T-cell (primary cell): ENCODE measurements at places on chromosomes 3 and 15. TPM values are rescaled to one million over a fixed set of nuclear protein-coding genes. Genes with fewer than 3 reads are reported as not detected.

DNA sequence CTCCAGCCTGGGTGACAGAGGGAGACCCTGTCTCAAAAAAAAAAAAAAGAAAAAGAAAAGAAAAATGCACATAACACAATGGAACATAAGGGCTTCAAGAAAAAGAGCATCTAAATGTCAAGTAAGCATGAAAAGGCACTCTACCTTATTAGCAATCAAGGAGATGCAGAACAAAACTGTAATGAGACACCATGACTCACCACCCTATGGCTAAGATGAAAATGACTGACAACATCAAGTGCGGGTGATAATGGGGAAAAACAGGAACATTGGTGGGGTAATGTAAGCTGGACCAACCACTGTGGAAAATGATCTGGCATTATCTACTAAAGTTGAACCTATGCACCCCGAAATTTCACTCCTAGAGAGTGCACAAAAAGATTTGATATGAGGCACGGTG, 19.6 kb upstream of the NSMCE3 start:
- H3K4me1 ChIP-seq, result no peaks in the 10 kb centered on the region
- H3K36me3 ChIP-seq, result no peaks in the 10 kb centered on the region
- no peak overlapping the region for H3K4me3 ChIP-seq
- DNase-seq, result no peak
- H3K27me3 ChIP-seq, result peaks cover 2% of the 10 kb centered on the region

DNA sequence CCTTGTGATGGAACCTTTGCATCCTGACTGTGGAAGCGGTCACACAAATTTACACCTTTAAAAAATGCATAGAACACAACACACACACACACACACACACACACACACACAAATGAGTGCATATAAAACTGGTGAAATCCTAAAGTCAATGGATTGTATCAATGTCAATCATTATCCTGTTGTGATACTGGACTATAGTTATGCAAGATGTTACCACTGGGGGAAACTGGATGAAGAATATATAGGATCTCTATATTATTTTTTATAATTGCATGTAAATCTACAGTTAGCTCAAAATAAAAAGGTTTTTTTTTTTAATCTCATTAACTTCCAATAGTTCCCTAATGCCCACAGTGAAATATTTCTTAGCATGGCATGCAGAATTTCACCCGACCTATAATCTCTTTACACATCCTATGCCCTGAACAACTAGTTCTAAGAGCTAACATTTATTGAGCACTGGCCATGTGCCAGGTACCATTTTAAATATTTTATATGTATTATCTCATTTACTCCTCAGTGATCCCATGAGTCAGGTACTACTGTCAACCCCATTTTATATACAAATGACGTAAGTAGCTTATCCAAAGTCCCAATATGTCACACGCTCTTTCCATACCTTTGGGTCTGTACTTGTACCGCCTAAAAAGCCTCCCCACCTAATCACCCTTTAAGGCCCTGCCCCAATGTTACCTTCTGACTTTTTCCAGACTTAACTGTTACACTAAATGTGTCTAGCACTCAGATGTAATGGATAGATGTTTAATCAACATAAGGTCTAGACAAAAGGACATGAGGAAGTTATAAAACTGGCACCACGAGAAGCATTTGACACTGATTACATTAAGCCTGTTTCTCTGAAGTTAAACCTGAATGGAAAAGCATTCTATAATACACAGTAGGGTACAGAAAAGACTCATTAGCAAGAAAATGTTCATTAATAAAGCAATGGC, 5.5 kb downstream of the ABCC5 start:
- no peak overlapping the region for H3K27ac ChIP-seq
- DNase-seq, result no peak
- peaks cover 6% of the 10 kb centered on the region for H3K4me1 ChIP-seq
- H3K4me3 ChIP-seq, result no peak overlapping the region
- H3K36me3 ChIP-seq, result peaks cover 11% of the 10 kb centered on the region

DNA sequence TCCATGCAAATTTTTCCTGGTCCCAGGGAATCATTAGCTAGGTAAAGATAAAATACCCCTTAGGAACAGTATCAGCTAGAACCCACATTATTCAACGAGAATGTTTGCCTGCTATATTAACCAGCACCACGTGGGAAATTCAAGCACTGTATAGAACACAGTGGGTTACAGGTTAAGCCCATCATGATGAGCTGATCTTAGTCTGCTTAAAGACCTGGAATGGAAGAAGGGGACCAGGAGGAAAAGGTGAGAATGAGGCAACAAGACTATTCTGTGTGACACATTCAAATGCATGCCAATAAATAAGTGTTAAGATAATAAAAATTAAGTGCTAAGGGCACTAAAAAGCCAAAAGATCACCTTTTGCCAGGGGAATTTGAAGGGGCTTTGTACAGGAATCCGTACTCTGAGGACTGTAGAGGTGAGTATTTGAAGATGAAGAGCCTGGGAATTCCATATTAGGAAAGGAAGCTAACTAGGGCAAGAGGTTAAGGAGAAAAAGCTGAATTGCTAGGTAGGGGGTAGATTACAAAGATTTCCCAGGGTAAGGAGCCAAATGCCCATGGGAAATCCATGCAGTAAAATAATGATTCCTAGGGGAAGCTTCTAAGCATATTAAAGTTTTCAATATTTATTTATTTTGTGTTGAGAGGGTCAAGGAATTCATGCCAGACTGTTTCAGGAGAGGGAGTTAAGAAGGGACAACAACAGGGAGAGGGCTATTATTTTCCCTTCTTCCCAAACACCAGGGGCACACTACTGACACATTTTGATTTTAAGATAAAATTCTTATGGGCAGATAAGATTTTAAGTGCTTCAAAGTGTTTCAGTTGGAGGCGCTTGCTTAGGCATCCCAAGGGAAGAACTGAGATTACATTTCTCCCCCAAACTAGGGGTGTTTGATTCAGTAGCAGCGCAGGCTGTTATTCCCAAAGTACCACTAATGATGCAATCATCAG, 2.3 kb upstream of the MED12L start:
- peaks cover 20% of the 10 kb centered on the region for H3K4me1 ChIP-seq
- DNase-seq, result no peak
- peaks cover 2% of the 10 kb centered on the region for H3K27me3 ChIP-seq
- H3K27ac ChIP-seq, result no peak overlapping the region

DNA sequence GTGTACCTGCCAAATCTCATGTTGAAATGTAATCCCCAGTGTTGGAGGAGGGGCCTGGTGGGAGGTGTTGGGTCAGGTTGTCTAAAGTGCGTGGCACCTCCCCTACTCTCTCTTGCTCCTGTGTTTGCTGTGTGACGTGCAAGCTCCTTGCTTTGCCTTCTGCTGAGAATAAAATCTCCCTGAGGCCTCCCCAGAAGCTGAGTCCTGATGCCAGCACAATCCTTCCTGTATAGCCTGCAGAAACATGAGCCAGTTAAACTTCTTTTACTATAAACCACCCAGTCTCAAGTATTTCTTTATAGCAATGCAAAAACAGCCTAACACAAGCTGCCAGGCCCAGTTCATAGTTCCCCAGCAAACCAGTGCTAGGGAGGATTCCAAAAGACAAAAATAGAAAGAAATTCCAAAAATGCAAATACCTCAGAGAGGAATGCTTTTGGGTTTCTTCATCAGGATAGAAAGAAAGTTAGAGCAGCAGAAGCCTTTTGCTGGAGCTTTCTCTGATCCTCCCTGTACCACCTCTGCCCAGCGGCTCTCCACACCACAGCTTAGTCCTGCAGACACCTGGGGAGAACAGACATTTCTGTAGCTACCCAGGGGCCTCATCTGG, 25.9 kb upstream of the CDV3 start:
- no peaks in the 10 kb centered on the region for H3K27me3 ChIP-seq
- no peak for DNase-seq

- H3K27me3 ChIP-seq, result no peaks in the 10 kb centered on the region
- H3K4me3 ChIP-seq, result no peak overlapping the region
- DNase-seq, result no peak
- peak overlapping the region; percentile 21 for H3K27ac ChIP-seq
- H3K36me3 ChIP-seq, result peaks cover 32% of the 10 kb centered on the region
- H3K4me1 ChIP-seq, result peaks cover 13% of the 10 kb centered on the region
These were observed 45.5 kb downstream of the CBLB start for GRCh38 chr3:105823149-105823867.

- no peak overlapping the region for H3K27ac ChIP-seq
- no peaks in the 10 kb centered on the region for H3K27me3 ChIP-seq
- no peak for DNase-seq
- no peak overlapping the region for H3K4me3 ChIP-seq
These were observed 50.6 kb upstream of the PHLDB2 start for GRCh38 chr3:111808439-111808838.

DNA sequence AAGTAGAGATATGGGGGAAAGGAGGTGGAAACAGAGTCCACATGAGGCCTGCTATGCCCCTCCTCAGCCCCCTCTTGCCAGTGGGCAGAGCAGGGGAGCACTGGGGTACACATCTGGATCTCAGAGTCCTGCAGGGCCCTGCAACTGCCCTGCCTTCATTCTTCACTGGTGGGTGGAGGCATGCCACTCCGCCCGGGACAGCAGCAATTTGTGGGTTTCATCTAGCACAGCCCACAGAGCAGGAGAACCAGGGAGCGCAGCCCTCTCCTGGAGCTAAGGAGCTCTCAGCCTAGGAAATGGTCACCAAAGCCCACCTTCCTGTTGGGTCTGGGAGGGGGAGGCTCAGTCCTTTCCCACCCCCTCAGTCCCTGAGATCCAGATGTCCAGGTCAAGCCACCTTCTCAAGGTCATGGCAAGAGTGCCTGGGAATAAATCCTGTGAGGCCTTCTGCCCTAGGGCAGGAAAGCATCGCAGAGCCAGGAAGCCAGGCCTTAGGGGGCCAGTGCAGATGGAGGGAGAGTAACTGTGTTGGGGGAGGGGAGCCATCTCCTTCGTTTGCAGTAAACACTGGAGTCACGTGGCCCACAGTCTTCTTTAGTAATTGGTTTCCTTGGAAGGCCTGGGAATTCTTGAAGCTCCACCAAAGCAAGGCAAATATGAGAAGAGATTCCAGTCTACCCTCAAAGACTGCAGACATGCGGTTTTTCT, 31.0 kb downstream of the ANP32A start:
- no peak for DNase-seq
- H3K4me3 ChIP-seq, result no peak overlapping the region
- no peak overlapping the region for H3K27ac ChIP-seq

GRCh38 chr15:37019479-37020433, 80.6 kb downstream of the MEIS2 start:
- no peak overlapping the region for H3K4me3 ChIP-seq
- no peaks in the 10 kb centered on the region for H3K36me3 ChIP-seq
- no peak overlapping the region for H3K27ac ChIP-seq
- H3K4me1 ChIP-seq, result no peaks in the 10 kb centered on the region

DNA sequence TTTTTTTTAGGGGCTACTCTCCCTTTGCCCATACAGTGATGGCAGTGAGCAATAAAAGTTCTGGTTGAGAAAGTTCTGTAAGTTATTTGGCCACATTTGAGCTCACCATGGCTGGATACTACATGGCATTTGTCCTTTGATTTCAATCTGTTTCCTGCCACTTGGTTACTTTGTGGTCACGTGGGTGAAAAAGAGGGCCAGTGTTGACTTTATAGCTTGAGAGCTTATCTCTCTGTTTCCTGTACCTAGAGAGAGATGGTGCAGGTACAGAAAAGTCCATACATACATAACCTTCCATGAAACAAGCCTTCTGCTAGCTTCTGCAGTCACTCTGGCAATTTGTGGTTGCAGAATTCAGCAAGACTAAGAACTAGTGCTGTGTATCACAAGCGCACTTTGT, 23.4 kb upstream of the MECOM start:
- H3K27me3 ChIP-seq, result no peaks in the 10 kb centered on the region
- no peak overlapping the region for H3K4me3 ChIP-seq
- H3K27ac ChIP-seq, result no peak overlapping the region
- no peaks in the 10 kb centered on the region for H3K36me3 ChIP-seq

- peaks cover 15% of the 10 kb centered on the region for H3K27me3 ChIP-seq
- no peaks in the 10 kb centered on the region for H3K36me3 ChIP-seq
- no peak overlapping the region for H3K27ac ChIP-seq
These were observed 203.8 kb downstream of the UACA start for GRCh38 chr15:70559265-70560239.

GRCh38 chr15:70037292-70037640, 60.5 kb downstream of the TLE3 start:
- H3K36me3 ChIP-seq, result no peaks in the 10 kb centered on the region
- no peak overlapping the region for H3K4me3 ChIP-seq
- H3K27me3 ChIP-seq, result no peaks in the 10 kb centered on the region
- H3K4me1 ChIP-seq, result no peaks in the 10 kb centered on the region
- H3K27ac ChIP-seq, result no peak overlapping the region

- H3K4me3 ChIP-seq, result no peak overlapping the region
- H3K36me3 ChIP-seq, result peaks cover 3% of the 10 kb centered on the region
- peaks cover 22% of the 10 kb centered on the region for H3K4me1 ChIP-seq
- no peaks in the 10 kb centered on the region for H3K27me3 ChIP-seq
These were observed 2.6 kb upstream of the NGLY1 start for GRCh38 chr3:25785826-25786225.

DNA sequence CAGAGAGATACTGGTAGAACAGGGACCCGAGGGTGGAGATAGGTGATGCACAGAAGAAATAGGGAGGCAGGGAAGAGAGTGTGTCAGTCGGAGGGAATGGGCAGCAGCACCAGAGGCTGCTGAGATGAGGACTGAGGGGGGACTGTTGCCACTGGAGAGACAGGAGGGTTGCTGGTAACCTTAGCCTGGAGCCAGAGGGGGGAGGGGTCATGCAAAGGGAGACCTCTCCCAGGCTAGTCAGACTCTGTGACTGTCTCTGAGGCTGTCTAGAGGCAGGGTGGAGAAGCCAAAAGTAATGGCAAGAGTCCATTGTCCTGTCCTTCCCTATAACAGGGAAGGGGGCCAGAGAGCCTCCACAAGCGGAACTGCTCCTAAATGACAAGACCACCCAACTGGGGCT, 2.1 kb upstream of the DLEC1 start:
- peaks cover 4% of the 10 kb centered on the region for H3K27me3 ChIP-seq
- peaks cover 8% of the 10 kb centered on the region for H3K4me1 ChIP-seq
- peak overlapping the region; percentile 97 for H3K27ac ChIP-seq

SEMA3F gene
- 0.35 TPM for total RNA-seq

SLC12A1 gene
- total RNA-seq, result not detected

CPN2 gene
- total RNA-seq, result not detected

PRICKLE2 gene
- 0.09 TPM for total RNA-seq

TNFSF10 gene
- 35.8 TPM for total RNA-seq

PPM1L gene
- total RNA-seq, result 6.0 TPM

GRIP2 gene
- not detected for total RNA-seq

GOLGA6L4 gene
- total RNA-seq, result 2.3 TPM

RTP4 gene
- 3.2 TPM for total RNA-seq
